ENCODE measurements at places on chromosomes 3 and 15. TPM values are rescaled to one million over a fixed set of nuclear protein-coding genes. Genes with fewer than 3 reads are reported as not detected.

GRCh38 chr15:66863390-66864085, 161.5 kb downstream of the SMAD6 start:
- no peak for DNase-seq

Gene CMTM7
- 88.3 TPM for polyA plus RNA-seq

Gene CIB2
- 59.5 TPM for polyA plus RNA-seq

DNA sequence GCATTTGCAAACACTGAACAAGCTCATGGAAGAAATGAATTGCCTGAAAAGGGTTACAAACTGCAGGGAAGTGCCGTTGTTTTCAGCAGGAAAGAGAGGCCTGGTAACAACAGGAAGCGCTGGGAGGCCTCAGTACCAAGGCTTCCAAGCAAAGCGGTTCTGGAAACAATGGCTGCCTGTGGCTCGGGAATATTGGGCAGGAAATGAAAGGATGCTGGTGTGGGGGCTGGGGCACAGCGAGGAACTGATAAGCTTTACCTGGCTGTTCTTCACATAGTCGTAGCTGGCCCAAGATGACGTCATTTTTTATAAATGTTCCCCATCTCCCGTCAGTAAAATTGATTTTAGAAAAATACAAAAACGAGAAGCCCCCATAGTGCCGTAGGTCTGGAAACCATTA, 55.9 kb downstream of the ARHGAP31 start:
- peak; percentile 89 for DNase-seq

DNA sequence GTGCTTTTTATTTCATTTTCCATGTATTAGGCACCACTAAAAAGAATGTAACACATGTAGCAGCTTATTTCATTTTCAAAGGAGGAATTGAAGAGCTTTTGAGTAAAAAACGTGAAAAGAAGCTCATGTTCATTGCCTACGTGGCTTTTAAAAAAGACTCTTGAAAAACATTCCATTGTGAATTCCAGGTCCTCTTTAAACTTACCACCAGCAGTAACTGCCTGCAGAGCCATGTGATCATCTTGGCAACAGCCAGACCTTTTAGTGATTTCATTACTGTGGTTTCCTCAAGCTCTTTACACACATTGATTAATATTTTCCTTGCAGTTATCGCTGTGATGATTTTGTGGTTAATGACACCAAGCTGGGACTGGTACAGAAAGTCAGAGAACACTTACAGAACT, 43.8 kb upstream of the FBXL22 start:
- DNase-seq = peak; percentile 67

DNA sequence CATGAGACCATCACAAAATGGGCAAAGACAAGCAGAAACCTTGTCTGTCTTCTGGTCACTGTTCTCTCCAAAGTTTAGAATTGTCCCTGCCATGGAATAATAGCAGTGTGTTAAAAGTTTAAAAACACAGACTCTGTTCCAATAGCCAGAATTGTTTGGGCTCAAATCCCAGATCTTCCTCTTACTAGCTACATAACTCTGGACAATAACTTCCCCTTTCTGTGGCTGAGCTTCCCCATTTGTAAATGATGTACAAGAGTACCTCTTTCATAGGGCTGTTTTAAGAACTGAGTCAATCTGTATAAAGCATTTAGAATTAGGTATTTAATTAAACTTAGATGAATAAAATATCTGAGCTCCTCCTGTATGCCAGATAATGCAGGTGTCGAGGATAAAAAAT, 623.0 kb downstream of the NTRK3 start:
- no peak for DNase-seq

All from GM23338 (cell line).